ENCODE measurements at places on chromosomes 12 and 14. TPM values are rescaled to one million over a fixed set of nuclear protein-coding genes. Genes with fewer than 3 reads are reported as not detected.
A peak's percentile ranks its signal among the peaks of the same experiment; 100 is the strongest.

PROX2 gene
- total RNA-seq: not detected

CCDC175 gene
- not detected for total RNA-seq

KLHDC1 gene
- total RNA-seq: 2.6 TPM

PLCZ1 gene
- not detected for total RNA-seq

GRCh38 chr12:106643000-106643399, 60.2 kb downstream of the RFX4 start:
- no peak overlapping the region for H3K27ac ChIP-seq
- H3K36me3 ChIP-seq: no peaks in the 10 kb centered on the region
- no peaks in the 10 kb centered on the region for H3K4me1 ChIP-seq
- H3K4me3 ChIP-seq: no peak overlapping the region
- peaks cover 7% of the 10 kb centered on the region for H3K27me3 ChIP-seq

DNA sequence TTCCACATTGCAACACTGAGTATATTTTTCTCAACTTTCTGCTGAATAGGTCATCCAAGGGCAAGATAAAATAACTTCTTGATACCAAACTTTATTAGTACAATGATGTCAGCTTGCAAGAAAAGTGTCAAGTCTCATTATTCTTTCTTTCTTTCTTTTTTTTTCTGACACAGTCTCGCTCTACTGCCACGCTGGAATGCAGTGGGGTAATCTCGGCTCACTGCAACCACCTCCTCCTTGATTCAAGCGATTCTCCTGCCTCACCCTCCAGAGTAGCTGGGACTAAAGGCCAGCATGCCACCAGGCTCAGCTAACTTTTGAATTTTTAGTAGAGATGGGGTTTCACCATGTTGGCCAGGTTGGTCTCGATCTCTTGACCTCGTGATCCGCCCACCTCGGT, 523.4 kb downstream of the FSCB start:
- no peaks in the 10 kb centered on the region for H3K27me3 ChIP-seq
- no peak overlapping the region for H3K4me3 ChIP-seq
- DNase-seq: no peak
- no peaks in the 10 kb centered on the region for H3K4me1 ChIP-seq
- no peak overlapping the region for H3K27ac ChIP-seq

DNA sequence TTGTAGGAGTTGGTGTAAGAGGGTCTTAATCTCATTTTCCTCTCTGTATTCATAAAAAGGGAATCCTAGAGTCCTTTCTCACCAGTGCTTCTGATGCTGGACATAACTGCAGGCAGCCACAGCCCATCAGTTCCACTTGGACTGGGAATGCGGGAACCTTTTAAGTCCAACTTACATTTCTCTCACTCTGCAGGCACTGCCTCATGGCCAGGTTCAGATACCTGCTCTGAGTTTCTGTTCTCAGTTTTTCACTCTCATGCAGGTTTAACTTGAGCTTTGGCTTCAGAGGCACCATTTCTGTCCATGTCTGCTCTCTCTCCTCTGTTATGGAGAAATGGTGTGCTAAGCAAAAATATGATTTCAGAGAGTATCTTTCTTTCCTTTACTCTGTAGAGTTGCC, 4.2 kb downstream of the ACVR1B start:
- peaks cover 20% of the 10 kb centered on the region for H3K4me1 ChIP-seq
- H3K36me3 ChIP-seq: peaks cover 4% of the 10 kb centered on the region
- peaks cover 21% of the 10 kb centered on the region for H3K27me3 ChIP-seq
- H3K4me3 ChIP-seq: no peak overlapping the region
- H3K27ac ChIP-seq: no peak overlapping the region

DNA sequence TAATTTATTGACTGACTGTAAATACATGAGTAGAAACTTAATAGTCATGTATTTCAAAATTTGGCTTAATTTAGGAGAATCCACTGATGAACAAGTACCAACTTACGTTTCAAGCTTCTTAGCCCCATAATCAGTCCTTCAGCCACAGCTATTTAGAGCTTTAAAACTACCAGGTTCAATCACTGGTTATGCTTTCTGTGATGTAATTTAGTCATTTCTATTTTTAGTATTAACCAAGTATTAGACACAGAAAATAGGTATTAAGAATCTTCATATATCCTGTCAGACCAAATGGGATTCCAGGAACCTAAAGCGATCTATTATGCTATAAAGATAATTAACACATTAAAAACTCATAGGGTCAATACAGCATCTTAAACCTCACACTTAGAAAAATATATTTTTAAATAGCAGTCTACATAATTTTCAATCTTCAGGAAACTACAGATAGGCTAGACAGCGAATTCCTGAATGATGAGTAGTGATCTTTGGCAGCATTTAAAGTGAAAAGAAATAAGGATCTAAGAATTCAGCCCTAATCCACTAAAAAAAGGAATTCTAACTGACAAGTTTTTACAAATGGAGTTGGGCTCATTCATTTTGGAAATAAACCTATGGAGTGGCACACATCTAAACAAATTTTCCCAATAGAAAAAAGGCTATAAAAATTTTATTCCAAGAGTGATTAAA, 51.5 kb downstream of the ZC3H14 start:
- H3K4me3 ChIP-seq: no peak overlapping the region
- peaks cover 16% of the 10 kb centered on the region for H3K4me1 ChIP-seq
- no peaks in the 10 kb centered on the region for H3K27me3 ChIP-seq
- no peak for DNase-seq
- peaks cover 40% of the 10 kb centered on the region for H3K36me3 ChIP-seq
- H3K27ac ChIP-seq: no peak overlapping the region

GRCh38 chr12:27821259-27821973, 41.4 kb upstream of the MANSC4 start:
- H3K36me3 ChIP-seq: no peaks in the 10 kb centered on the region
- H3K4me1 ChIP-seq: peaks cover 42% of the 10 kb centered on the region
- H3K4me3 ChIP-seq: no peak overlapping the region
- peaks cover 58% of the 10 kb centered on the region for H3K27me3 ChIP-seq

- DNase-seq: no peak
- H3K27ac ChIP-seq: peak overlapping the region; percentile 63
- no peaks in the 10 kb centered on the region for H3K27me3 ChIP-seq
- H3K36me3 ChIP-seq: peaks cover 5% of the 10 kb centered on the region
- H3K4me1 ChIP-seq: peaks cover 28% of the 10 kb centered on the region
Observed at GRCh38 chr14:63933711-63934110, 80.9 kb downstream of the SYNE2 start.

- no peak overlapping the region for H3K4me3 ChIP-seq
- no peak for DNase-seq
- H3K36me3 ChIP-seq: no peaks in the 10 kb centered on the region
Observed at GRCh38 chr12:1644534-1645438, 15.8 kb downstream of the WNT5B start.

GRCh38 chr12:33296529-33296928, 143.1 kb downstream of the SYT10 start:
- H3K4me1 ChIP-seq: no peaks in the 10 kb centered on the region
- H3K27ac ChIP-seq: no peak overlapping the region
- H3K4me3 ChIP-seq: no peak overlapping the region
- H3K27me3 ChIP-seq: no peaks in the 10 kb centered on the region

DNA sequence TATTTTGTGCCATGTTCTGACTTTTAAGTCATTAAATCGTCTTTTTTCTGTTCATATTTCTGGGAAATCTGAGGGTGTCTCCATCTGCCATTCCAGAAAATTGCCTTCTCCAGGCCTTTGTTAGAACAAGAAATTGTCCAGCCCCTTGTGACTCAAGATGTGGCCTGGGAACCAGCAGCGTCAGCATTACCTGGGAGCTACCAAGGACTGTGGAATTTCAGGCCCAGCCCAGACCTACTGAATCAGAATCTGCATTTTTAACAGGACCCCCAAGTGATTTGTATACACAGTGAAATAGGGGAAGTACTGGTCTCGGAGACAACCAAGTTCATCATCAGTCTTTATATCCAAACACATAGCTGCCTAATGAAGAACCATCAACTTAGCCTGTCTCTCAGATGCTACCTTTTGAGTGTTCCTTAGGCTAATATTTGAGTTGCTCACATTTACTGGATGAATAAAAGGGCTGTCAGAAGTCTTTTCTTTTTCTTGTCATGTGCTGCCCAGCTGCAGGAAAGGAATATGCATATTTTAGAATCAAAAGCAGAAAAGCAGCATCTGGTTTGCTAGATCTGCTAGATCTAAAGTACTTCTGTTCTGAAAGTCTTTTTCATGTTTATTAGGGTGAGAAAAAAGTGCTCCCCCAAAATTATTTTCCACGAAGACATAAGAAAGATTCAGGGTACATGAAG, 21.2 kb downstream of the GPHB5 start:
- peaks cover 7% of the 10 kb centered on the region for H3K27me3 ChIP-seq
- peaks cover 41% of the 10 kb centered on the region for H3K4me1 ChIP-seq
- H3K36me3 ChIP-seq: no peaks in the 10 kb centered on the region
- no peak overlapping the region for H3K4me3 ChIP-seq
- H3K27ac ChIP-seq: no peak overlapping the region

GRCh38 chr14:104898870-104899510, 25.7 kb upstream of the PLD4 start:
- no peak for DNase-seq
- peaks cover 15% of the 10 kb centered on the region for H3K27me3 ChIP-seq
- H3K4me3 ChIP-seq: no peak overlapping the region
- H3K27ac ChIP-seq: no peak overlapping the region

GRCh38 chr14:80477388-80478160, 266.3 kb upstream of the DIO2 start:
- H3K27ac ChIP-seq: no peak overlapping the region
- H3K4me1 ChIP-seq: no peaks in the 10 kb centered on the region
- DNase-seq: no peak

- no peaks in the 10 kb centered on the region for H3K4me1 ChIP-seq
- no peak overlapping the region for H3K4me3 ChIP-seq
- no peak for DNase-seq
Observed at GRCh38 chr12:63224396-63224795, 73.4 kb upstream of the AVPR1A start.
